ENCODE measurements at places on chromosomes 5 and 9.
A peak's percentile ranks its signal among the peaks of the same experiment; 100 is the strongest.

GRCh38 chr5:3140117-3140516 lies 388.6 kb upstream of the IRX2 start:
- DNase-seq, result no peak

DNA sequence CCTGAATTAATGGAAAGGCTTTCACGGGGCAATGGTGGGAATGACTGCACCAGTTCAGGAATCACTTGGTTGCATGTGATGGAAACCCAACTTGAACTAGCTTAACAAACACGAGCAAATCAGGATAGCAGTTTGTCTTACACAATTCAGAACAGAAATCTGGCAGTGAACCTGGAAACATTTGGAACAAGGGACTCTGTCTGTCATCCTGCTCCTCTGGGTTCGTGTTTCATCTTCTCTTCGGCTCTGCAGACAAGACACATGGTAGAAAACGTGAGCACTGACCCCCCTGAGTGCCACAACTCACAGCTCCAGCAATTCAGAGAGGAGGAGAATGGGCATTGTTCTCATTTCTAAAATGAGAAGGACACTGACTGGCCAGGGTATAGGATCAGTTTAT lies 218.1 kb upstream of the NREP start:
- no peak for DNase-seq

DNA sequence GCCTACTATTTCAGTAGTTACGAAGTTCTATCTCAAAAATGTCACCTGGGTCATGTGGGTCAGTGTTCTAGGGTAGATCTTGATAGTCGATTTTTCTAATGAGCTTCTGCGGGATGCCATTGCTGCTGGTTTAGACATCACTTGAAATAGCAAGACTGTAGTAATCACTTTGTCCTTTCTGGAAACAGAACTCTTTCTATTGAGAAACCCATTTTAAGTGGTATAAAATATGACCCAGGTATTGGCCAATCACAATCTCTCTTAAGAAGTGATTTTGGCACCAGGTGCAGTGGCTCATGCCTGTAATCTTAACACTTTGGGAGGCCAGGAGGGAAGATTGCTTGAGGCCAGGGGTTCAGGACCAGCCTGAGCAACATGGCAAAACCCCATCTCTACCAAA lies 17.6 kb downstream of the ARRDC3 start:
- DNase-seq, result no peak

- DNase-seq, result no peak
These were observed 494.5 kb upstream of the GRAMD2B start for GRCh38 chr5:125928663-125929062.

GRCh38 chr5:91028499-91028956 lies 354.6 kb downstream of the ARRDC3 start:
- DNase-seq, result no peak

DNA sequence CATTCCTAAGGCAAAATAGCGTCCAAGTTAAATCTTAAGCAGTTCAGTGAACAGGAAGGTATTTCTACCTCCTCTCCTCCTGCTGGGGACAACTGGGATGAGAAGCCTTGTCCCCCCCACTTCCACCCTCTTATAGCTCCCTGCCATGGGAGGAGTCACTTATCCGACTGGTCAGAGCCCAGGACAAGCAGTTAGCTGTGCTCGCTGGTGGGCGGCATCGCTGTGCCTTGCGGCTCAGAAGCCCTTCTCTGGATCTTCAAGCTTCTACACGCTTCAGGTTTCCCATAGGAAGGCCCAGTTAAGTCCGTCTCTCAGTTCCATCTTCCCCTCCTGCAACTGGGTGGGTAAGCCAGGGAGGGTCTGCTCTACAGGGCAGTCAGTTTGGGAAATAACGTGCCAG lies 77.2 kb downstream of the PAX5 start:
- no peak for DNase-seq

GRCh38 chr9:14693251-14693861 lies at the start of gene ZDHHC21:
Gene ZDHHC21, minus strand, starts transcription at chr9:14693432. Its CDS starts 19,092 bp downstream, at chr9:14674340.
- peak; percentile 30 for DNase-seq
